ENCODE measurements at places on chromosomes 7 and 10.

DNA sequence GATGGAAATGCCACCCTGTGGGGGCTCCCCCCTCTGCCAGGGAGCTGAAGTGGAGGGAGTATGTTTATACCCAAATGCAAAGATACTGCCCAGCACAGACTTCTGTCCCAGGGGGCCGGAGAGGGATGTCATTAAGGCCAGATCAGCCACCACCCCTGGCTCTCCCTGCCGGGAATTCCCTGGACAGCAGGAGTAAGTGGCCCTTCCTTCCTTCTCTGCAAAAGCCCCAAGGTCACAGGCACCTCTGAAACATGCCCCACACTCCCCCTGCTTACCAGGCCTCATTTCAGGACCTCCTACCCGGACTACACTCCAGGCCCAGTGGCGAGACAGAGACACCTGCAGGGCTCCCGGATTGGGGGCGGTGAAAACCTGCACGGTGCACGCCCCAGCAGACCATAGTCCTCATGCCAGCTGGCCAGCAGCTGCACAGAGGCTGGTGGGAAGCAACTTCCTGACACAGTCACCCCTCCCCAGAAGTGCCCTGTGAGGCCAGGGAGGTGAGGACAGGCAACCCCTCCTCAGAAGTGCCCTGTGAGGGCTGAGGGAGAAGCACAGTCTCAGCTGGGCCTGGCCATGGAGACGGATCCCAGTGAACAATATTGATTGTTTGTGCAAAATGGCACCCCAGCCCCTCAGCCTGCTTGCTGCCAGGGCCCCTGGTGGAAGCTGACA lies 33.0 kb upstream of the RET start:
- no peak for DNase-seq

GRCh38 chr7:134420424-134421125 lies 38.3 kb downstream of the AKR1B1 start:
- DNase-seq = no peak

GRCh38 chr10:75062506-75063299 lies 48.8 kb upstream of the SAMD8 start:
- no peak for DNase-seq

DNA sequence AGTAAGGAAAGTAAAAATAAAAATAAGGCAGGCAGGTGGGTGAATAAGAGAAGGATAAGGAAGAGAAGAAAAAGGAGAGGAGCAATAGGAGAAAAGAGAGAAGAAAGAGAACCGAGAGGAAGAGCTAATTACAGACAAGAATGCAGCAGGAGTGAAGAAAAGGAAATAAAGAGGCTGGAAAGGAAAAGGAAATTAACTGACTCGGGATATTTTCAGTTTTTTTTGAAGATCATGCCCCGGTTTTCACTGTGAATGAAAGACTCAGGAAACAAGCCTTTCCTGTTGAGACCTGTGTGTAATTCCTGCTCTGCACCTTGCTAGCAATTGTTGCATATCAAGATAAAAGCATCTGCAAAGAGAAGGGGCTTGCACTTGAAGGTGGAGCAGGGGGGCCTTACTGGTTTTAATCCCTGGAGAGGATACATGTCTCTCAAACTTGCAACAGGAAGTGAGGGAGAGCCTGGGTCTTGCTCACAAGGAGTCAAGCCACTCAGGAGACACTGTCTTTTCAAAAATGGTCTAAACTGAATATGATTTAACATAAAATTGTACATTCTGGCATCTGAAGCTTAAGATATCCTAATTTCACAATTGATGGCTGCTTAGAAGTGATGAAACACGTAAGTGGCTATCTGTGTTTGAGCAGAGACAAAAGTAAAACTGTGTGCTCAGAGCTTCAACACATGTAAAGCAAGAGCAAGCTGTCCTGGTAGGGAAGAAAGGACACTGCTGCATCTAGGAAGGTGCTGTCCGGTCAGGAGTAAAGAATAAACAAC lies 157.6 kb downstream of the FAM107B start:
- no peak for DNase-seq

DNA sequence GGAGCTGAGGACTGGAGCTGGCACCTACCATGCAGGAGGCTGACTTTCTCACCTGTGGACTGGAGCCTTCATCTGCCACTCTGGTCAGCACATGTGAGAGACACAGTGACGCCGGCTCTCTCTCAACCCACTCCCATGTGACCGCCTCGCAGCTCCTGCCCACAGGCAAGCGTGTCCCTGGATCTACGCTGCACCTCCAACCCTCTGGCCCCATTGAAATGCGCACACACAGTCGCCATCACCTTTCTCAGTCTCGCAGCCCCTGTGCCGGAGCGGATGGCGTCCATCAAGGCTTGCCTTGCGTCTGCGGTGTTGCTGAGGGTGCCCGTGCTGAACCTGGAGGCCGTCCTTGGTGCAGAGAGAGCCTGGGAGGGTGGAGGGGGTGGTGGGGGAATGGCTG lies 242.2 kb upstream of the GRB10 start:
- DNase-seq = no peak

GRCh38 chr10:75887992-75888680 lies 456.7 kb downstream of the LRMDA start:
- DNase-seq = no peak

DNA sequence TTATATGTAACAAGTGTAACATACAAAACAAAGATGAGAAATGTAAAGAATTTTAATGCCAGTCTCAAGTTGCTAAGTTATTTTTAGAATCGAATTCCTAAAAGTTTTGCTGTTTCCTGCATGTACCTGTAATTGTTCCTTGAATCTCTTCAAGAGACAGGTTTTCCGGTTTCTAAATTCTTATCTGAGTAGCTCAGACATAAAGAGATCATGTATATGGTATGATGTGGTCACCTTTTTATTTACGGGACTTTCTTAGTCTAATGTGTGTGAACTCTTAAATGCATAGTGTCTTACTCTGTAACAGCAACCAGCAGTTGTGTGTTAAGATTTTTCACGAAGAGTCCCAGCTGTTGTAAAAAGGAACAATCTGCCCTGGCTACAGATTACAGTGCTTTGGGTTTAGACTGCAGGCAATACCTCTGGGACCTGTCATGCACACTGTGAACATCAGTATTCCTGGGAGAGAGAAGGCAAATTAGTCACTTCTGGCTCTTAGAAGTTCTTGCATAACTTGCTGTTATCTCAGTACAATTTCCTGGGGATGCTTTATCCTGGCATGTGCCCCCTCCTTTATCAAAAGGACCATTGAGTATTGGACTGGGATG lies 263.4 kb downstream of the BICC1 start:
- DNase-seq = no peak

DNA sequence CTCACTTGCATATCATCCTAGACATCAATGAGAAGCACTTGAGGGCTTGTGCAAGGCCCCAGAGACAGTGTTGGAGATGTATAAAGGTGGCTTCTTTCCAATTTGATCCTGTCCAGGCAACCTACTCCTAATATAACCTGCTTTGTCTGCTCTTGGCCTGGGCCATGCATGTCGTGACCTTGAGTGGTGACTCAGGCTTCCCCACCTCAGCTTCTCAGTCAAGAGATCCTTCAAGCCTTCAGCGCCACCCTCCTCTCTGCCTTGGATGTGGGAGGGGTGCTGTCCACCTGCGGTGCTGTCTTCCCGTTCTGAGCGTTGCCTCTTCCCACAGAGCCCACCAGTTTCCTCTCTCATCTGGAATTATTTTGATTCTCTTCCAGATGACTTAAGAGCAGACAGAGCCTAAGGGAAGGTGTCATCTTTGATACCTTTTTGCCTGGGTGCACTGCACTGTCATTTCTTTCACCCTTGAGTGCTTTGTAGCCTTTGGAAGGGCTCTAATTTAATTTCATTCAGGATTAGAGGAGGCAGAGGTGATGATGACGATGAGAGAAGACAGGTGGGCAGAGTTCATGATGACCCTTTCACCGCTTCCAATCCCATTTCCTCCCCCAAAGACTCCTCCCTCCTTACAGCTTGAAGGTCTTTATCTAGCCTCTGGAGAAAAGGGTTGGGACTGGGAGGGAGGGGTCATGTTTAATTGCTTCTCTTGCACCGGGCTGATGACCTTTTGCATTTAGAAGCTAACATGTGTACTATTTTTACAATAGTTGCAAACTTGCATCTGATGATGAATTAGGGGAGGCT lies 6.9 kb downstream of the LSMEM1 start:
- no peak for DNase-seq

DNA sequence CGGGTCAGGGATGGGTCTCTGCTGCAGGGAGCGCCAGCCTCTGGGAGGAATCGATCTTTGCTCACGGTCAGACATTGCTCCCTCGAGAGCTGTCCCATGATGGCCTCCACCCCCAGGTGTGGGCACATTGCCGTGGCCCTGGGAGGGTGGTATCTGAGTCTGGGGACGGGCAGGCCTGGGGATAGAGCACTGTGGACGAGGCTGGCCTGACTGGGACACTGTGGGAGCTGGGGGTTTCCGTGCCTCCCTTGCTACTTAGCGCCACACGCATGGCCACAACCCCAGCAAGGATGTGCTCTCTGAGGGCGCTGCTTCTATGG lies 55.7 kb downstream of the JAKMIP3 start:
- DNase-seq = no peak

DNA sequence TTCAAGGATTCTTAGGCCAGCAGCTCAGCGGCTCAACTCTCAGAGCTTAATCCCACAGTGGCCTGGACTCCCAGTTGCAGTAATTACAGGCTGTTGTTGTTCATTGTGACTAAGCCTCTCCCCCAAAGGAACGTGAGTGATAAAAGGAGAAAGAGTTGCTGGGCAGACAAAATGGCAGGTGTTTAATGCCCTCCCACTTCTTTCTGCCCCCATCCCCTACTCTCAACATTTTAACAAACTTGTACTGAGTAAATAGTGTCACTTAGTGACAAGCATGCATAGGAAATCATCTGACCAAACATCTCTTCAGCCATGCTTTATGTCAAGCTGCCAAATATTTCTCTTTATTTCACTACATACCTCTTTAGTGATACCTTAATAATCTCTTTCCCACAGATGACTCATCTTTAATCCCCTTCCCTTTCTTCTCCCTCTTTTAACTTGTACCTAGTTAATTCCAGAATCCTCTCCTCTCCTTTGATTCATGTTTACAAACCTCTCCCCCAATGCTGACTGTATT lies 12.4 kb upstream of the MTERF1 start:
- DNase-seq = no peak

GRCh38 chr10:5918763-5919162 lies 28.7 kb downstream of the FBH1 start:
- no peak for DNase-seq

- DNase-seq = no peak
Measured at GRCh38 chr7:40889099-40889498, 754.3 kb downstream of the SUGCT start.

GRCh38 chr10:1399431-1400100 lies 337.8 kb downstream of the ADARB2 start:
- no peak for DNase-seq

- DNase-seq = no peak
Measured at GRCh38 chr10:87551326-87551725, 46.6 kb downstream of the MINPP1 start.

DNA sequence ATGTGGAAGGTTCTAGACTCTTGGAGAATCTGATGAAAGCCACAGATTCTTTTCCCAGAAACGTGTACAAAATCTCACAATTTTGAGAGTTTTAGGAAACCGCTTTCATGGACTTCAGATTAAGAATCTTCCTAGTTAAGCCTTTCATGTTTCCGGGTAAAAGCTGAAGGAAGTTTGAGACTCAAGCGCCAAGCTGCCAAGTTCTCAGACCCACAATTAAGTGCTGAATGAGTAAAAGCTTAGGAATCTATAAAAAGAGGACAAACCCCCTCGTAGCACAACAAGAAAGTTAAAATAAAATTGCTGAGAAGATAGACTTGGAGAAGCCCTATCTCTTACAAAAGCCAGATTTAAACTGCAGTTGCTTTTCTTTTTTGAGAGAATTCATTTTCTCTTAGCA lies 99.6 kb downstream of the ST8SIA6 start:
- no peak for DNase-seq

- DNase-seq = no peak
Measured at GRCh38 chr7:91462316-91462715, 198.1 kb downstream of the FZD1 start.

DNA sequence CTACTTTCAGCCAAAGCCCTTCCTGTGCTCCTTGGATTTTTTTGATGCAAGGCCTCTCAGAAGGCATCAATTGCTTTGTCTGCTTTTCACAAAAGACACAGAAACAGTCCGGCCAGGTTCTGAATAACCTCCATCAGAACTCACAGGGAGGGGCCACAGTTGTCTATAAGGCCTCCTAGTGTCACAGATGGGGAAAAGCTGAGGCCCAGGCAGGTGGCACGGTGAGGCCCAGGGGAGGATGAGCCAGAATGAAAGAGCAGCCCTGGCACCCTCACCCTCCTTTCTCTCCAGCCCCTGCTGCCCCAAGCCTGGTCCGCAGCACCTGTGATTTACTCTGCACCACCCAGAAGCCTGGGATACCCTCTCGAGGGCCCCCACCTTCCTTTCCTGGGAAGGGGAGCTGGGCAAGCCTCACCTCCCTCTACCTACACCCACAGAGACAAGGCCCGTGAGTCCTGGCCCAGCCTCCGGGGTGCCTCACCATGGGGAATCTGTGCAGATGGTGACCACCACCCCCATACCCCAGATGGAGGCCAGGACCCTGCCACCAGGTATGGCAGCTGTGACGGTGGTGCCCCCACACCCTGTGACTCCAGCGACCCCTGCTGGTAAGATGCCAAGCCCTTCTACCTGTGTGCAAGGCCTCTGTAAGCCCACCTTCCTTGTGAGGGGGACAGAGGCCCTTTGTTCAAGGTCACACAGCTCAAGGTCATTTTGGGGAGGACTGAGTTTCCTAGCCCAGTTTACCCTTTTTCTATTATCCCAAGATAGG lies 26.2 kb upstream of the ZNF467 start:
- no peak for DNase-seq

DNA sequence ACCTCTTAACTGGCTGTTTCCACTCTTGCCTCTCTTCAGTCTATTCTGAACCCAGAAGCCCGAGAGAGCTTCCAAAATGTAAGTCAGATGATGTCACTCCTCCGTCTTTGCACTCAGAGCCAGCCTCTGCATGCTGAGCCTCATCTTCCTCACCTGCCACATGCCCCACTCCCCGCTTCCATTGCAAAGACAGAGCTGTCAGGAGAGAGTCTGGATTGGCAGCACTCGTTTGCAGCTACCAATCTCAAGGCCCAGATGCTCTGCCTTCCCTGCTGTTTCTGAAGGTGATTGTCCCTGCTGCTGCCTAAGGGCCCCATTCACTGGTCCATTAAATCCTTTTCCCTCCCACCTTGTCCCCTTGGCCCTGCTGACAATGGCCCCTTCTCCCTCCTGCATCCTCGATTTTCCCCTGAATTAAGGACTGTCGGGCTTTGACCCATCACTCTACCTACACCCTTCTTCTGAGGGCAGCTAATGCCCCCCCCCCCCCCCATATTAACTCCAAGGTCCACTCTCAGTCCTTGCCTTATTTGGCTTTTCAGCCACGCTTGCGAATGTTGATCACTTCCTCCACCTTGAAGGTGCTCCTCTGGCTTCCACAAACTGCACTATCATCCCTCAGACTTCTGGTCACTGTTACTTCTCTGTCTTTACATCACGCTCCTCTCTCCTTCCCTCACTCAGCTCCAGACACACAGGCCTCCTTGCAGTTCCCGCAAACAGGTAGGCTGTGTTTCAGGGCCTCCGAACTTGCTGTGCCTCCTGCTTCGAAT lies 98.5 kb downstream of the CHN2 start:
- no peak for DNase-seq

- no peak for DNase-seq
Measured at GRCh38 chr7:73358590-73359275, 30.8 kb downstream of the FKBP6 start.
